Activated CD4-positive, alpha-beta T cell treated with anti-CD3 and anti-CD28 coated beads, Interleukin-2, amount 50 U/mL, for 4 hours (primary cell): ENCODE measurements at places on chromosomes 11 and 22.

GRCh38 chr11:46106530-46107407 is 14.5 kb downstream of the PHF21A start:
- no peak for DNase-seq

- DNase-seq, result no peak
These were observed 970.4 kb downstream of the BRD1 start for GRCh38 chr22:48857202-48857805.

- no peak for DNase-seq
These were observed 60.6 kb upstream of the AMPD3 start for GRCh38 chr11:10394229-10395101.

GRCh38 chr11:73983741-73984538 is 1.3 kb upstream of the UCP2 start:
- DNase-seq, result no peak

DNA sequence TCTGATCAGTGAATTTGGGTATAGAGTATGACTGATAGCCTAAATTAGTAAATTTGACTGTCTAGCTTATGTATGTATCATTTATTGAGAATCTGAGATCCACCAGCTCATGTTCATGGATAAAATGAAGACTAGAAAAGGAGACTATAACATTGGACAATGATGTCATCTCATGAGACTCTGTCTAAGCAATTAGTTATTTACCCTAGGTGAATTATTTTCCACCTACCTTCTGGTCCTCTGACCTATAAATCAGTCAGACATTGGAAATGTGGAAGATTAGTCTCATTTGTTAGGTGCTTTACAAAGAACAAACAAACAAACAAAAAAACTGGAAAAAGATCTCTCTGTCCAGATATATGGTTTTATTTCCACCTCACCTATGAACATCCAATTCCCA is 38.7 kb upstream of the CALCA start:
- DNase-seq, result no peak

GRCh38 chr11:93935826-93936225 is 85.3 kb upstream of the HEPHL1 start:
- no peak for DNase-seq

GRCh38 chr11:130405428-130405827 is 23.0 kb downstream of the ADAMTS8 start:
- DNase-seq, result no peak

DNA sequence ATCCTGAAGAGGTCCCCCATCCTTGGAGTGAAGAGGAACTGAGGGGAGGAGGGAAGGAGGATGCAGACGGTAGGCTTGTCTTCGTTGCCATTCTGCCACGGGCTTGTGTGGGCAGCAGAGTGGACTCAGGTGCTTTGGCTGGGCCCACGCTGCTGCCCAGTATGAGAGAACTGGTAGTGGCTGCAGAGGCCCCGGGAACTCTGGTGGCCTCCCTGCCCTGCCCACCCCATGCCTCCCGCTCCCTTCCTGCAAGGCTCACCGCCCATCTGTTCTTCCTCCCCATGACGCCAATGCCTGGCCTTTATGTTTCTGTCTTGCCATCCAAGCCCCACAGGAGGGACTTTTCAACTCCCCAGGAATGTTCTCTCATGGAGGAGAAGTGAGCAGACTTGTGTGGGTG is 157.4 kb downstream of the DSCAML1 start:
- no peak for DNase-seq

- DNase-seq, result no peak
These were observed 46.0 kb upstream of the ADSL start for GRCh38 chr22:40300316-40300715.

DNA sequence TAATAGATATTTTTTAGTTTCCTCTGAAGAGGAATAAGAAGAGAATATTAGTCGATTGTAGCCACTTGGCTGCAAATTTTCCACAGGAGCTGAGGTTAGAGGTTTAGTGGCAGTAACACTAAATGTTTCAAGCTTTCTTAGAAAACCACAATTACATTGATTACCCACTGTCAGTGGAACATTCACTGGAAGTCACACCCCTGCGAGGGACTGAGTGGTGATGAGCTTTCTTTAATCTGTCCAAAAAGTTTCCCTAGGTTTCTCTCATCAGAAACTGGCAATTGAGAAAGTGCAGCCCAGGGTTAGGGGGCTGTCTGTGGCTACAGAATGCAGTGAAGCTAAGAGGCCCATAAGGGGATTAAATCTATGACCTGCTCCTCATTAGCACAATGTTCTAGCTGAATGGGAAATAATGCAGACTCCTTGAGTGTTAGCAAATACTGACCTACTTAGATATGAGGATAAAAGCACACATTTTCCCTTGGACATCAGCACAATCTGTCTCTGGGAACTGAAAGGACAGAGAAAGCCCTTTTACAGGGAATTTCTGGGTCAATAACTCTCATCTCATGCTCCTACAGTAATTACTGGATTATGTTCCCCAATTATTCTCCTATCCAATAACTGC is 189.5 kb downstream of the FAM76B start:
- DNase-seq, result peak; percentile 38

GRCh38 chr22:26894766-26895485 is 237.5 kb downstream of the MIAT start:
- DNase-seq, result no peak

GRCh38 chr11:6962673-6963072 is 36.4 kb downstream of the ZNF215 start:
- no peak for DNase-seq

DNA sequence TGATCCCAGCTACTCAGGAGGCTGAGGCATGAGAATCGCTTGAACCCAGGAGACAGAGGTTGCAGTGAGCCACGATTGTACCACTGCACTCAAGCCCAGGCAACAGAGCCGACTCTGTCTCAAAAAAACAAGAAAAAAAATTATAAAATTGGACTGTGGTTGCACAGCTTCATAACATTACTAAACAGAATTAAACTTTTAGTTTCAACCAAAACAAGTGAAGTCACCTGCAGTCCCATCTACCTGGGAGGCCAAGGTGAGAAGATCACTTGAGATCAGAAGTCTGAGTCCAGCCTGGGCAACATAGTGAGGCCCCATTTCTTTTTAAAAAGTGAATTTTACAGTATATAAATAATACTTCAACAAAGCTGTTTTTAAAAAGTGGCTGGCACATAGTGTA is 47.8 kb upstream of the CD5 start:
- DNase-seq, result no peak

GRCh38 chr11:44608651-44608990 is 43.2 kb downstream of the CD82 start:
- DNase-seq, result no peak

- DNase-seq, result no peak
These were observed 1.7 kb downstream of the ADAMTS15 start for GRCh38 chr11:130449996-130450769.

DNA sequence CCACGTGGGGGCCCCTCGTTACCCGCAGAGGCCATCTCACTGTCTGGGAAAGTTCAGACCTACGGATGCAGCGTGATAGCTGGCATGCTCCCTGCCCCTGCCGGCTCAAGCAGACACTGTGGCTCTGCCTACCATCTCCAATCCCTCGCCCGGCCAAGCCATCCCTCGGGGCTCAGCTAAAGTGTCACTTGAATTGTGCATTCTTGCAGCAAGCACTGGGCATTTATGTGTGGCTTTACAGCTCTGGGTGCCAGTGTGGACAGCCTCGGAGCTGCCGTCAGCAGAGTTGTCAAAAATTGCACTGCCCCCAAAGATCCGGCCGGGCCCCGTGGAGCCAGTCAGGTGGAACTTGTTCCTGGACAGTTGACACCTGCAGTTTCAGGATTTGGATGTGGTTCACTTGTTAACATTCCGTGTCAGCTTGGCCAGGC is 75.0 kb upstream of the FGF3 start:
- DNase-seq, result no peak

DNA sequence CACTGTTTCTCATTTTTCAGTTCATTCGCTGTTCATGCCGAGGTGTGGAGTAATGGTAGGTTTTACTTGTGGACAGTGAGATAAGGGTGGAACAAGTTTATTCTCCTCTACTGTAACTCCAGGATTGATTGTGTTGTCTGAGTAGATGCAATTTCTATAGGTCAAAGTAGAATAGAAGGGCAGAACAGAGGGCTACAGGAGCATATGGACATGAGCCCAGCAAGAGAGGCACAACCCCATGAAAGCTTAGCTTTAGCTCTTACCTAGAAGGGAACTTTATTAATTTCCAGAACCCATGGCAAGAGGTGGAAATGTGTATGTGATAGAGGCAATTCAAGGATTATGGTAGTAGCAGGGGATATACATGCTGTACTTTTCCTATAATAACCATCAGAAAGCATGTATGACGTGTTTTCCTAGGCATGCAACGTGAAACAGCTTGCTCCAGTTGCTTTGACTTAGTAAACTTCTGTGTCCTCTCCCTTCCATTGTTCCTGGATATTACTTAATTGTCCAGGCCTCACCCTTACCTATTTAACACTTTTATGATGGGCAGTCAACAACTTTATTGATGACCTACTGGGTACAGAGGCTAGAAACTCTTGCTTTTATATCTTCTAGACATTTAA is 13.8 kb upstream of the SLC37A2 start:
- no peak for DNase-seq

DNA sequence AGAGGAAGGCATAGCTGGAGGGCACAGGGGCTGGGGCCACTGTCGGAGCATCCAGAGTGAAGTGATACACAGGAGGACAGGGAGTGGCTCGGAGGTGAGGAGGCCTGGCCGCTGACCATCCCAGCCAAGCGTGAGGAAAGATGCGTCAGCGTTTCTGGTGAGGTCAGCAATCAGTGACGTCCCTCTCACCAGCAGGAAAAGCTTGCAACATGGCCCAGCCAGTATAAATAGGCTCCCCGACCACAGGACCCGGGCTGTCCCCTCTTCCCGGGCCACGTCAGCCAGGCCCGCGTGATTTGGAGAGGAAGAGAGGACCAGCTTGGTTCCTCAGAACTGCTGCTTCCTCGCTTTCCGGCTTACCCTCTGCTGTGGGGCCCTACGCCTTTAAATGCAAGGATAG is 4.2 kb upstream of the OSM start:
- no peak for DNase-seq

DNA sequence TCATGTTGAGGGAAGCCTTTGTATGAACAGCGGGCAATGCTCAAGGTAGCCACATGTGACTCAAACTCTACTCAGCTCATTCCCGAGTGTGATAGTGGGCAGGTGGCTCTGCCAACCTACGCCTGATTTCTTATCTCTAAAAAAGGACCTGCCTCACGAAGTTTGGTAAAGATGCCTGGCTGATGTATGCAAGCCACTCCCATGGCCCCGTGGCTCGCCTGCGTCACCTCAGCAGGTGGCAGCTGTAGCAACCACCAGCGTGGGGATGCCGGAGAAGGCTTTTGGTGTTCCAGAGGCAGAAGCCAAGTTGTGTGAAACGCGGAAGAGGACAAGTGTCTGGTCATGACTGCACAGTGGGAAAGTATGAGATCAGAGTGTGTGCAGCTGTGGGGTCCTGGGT is 5.4 kb downstream of the FADS2 start:
- no peak for DNase-seq

DNA sequence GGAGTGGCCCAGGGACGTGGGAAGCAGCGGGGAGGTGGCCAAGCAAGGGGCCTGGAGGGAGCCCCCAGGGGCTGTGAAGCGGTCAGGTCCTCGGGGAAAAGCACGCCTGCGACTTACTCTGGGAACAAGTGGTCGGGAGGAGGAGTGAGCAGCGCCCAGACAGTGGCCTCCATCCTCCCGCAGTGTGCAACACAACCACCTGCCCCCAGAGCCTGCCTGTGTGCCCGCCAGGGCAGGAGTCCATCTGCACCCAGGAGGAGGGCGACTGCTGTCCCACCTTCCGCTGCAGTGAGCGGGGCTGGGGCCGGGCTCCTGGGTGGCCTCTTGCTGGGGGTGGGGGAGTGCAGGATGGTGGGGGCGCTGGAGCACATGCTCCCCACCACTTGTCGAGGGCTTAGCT is 35.0 kb downstream of the MUC5B start:
- DNase-seq, result no peak

- no peak for DNase-seq
These were observed 311 bp downstream of the APBB1 start for GRCh38 chr11:6418557-6419008.

DNA sequence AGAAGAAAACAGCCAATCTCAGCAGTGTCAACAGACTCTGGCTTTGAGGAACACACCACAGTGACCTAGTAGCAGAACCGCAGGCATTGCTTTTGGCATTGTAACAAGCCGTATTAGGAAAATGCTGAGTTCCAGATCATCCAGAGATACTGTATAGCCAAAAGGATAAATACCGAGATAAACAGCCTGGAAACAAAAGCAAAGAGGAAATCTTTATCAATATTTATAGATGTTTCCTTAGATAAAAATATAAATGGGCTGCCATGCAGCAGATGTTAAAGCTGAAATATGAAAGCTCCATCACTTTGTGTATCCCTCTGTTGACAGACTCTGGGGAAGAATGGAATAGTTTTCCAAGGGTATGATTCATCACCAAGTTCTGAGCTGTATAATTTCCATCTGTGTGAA is 98.9 kb upstream of the TP53AIP1 start:
- DNase-seq, result no peak

GRCh38 chr11:92141159-92141558 is 83.5 kb upstream of the FAT3 start:
- DNase-seq, result no peak
